ENCODE measurements at places on chromosomes 7 and 10. TPM values are rescaled to one million over a fixed set of nuclear protein-coding genes. Genes with fewer than 3 reads are reported as not detected.
A peak's percentile ranks its signal among the peaks of the same experiment; 100 is the strongest.

MYL10 gene
- not detected for total RNA-seq

- no peak for DNase-seq
Observed at GRCh38 chr7:44768628-44769371, 20.2 kb downstream of the ZMIZ2 start.

GRCh38 chr7:129494041-129494440 is 8.3 kb upstream of the SMKR1 start:
- DNase-seq: no peak

- no peak for DNase-seq
Observed at GRCh38 chr7:20395104-20395503, 64.4 kb downstream of the ITGB8 start.

DNA sequence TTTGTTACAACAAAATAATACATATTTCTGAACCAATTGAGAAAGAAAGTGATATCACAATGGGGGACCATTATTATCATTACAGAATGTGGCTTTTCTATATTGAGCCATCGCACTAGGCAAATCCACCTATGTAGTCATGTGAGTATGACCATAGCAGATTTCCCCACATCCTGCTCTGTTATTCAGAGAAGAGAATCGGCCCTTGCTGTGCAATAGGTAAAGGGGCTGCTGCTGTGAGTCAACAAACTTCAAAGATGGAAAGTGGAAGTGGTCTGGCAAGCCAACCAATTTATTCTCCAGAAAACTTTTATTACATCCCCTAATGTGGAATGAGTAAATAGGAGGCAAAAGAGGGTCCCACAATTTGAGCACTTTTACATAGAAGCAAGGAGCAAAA is 573.4 kb downstream of the ETV1 start:
- DNase-seq: no peak

RHOBTB1 gene
- total RNA-seq: 8.6 TPM

MINDY4 gene
- 26.3 TPM for total RNA-seq

DNA sequence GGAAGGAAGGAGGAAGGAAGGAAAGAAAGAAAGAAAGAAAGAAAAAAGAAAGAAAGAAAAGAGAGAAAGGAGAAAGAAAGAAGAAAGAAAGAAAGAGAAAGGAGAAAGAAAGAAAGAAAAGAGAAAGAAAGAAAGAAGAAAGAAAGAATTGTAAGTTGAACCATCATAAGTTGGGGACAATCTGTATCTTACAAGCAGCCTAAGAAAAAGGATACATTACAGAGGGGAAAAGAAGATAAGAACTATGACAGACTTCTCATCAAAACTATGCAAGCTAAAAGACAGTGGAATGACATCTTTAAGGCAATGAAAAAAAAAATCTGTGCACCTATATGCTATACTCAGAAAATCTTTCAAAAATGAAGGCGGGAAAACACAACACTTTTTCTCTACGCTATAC is 50.3 kb upstream of the SP4 start:
- DNase-seq: no peak

DNA sequence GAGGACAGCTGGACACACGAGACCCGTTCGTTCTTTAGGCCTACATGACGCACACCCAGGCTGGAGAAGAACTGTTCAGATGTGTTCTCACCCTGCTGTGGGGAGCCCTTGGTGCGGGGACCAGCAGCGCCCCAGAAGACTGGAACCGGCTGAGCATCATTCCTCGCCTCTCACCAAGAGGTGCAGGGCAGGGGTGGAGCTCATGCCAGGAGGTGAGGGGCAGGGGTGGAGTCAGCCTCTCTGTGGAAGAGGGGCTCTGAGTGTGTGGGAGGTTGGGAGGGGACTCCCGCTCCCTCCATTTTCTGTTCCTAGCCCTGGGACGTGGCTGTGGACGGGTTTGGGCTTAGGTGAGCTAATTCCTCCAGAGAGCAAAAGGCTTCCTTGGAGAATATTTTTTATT is 66.0 kb upstream of the SHH start:
- peak; percentile 40 for DNase-seq

DNA sequence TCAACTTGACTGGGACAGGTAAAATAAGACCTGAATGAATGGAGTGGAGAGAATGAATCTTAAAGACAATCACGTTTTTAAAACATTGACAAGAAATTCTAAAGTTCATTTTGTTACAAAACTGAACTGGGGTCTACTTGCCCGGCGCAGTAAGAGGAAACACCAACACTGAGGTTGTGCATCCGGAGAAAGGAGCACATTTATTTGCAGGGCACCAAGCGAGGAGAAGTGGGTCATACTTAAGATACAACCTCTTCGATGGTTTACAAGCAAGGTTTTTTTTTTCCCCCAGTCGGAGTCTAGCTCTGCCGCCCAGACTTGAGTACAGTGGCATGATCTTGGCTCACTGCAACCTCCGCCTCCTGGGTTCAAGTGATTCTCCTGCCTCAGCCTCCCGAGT is 3.4 kb upstream of the REPIN1 start:
- peak; percentile 19 for DNase-seq

DNA sequence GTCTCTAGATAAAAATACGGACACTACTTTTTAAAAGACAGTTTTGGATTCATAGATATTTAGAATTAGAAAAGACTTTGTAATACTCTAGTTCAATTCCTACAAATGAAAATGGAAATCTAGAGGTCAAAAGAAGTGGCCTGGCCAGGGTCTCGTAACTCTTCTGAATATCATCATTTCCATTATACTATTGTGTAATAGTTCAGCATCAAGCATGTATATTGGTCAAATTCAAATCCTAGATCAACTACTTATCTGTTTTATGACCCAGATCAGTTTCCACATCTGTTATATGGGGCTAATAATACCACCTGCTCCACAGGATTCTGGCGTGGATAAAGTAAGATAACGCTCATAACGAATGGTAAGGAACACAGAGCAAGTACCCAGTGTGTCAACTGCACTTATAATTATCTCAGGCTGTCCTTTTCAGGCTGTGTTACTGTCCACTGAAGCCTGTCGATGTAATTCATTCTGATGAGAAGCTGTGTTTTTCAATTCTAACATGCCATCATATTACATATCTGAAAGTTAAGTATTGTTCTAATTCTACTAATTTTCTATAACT is 54.3 kb downstream of the ARHGAP21 start:
- no peak for DNase-seq

UCMA gene
- not detected for total RNA-seq

ZKSCAN1 gene
- 30.7 TPM for total RNA-seq

PNLIPRP3 gene
- total RNA-seq: not detected

TAF3 gene
- total RNA-seq: 5.2 TPM

PWWP2B gene
- 7.7 TPM for total RNA-seq

GTF2IRD2 gene
- total RNA-seq: 22.2 TPM

AFAP1L2 gene
- 24.3 TPM for total RNA-seq

SFXN4 gene
- 26.5 TPM for total RNA-seq

HYAL4 gene
- not detected for total RNA-seq

- DNase-seq: peak; percentile 96
Observed at GRCh38 chr7:116524609-116525297, at the start of gene CAV1. TSS of gene CAV1 (plus strand) at chr7:116525036. CDS start at chr7:116525063, 27 bp downstream.

DNA sequence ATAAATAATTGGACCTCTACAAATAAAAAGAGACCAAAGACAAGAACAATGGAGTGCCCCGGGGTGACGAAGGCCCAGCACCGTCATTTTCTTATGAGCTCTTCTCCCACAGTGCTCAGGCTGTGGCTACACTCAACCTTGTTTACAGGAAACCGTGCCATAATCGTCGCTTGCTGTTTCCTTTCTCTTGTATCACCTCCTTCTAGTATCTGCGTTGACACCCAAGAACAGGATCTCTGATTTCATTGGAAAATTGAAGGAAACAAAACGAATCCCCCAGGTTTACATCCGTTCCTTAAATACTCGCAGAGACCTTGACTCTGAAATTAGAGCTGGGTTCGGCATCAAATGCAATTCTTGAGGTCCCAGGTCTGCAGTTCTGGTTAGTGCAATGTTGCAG is 1.7 kb upstream of the IGFBP3 start:
- no peak for DNase-seq

OR2AE1 gene
- not detected for total RNA-seq

CALCR gene
- not detected for total RNA-seq

DNA sequence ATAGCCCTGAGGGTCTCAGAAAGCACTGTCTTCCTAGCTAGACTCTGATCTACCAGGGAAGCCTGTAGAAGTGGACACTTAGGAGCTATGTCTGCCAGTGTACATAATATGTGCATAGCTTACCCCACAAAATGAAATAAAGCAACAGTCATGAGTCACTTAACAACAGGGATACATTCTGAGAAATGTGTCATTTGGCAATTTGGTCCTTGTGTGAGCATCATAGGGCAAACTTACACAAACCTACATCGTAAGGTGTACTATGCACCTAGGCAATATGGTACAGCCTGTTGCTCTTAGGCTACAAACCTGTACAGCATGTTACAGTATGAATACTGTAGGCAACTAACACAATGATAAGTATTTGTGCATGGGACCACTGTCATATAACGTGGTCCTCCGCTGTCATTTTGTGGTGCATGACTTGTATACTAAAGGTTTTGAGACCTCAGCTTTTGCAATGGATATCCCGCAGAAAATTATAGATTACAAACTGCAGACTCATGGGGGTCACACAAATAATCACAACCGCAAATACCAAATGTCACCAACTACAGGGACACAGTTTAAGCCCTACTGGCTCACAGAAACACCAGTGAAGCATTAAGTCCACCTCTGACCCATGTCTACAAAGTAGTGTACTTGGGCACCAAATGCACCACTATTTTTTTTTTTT is 1.7 kb downstream of the URGCP start:
- no peak for DNase-seq

DNA sequence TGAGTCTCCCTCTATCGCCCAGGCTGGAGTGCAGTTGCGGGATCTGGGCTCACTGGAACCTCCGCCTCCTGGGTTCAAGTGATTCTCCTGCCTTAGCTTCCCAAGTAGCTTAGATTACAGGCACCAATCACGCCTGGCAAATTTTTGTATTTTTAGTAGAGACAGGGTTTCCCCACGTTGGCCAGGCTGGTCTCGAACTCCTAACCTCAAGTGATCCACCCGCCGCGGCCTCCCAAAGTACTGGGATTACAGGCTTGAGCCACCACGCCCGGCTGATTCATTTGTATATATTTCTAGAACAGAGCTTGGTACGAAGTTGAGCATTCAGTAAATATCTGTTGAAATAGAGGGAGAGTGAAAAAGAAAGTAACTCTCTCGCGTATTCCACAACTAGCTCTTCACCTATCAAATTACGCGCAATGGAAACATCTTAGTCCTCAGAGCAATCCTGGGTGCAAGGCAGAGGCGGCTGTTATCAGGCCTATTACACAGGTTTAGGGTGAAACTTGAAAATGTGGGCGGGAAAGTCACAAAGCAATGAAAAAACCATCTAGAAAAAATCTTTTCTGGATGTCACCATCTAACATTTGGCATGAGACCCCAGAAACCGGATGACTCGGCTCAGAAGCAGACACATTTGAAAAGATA is 707 bp upstream of the GHITM start:
- no peak for DNase-seq

EGR2 gene
- 3.4 TPM for total RNA-seq

BEND7 gene
- 11.8 TPM for total RNA-seq

SLC26A3 gene
- 6.4 TPM for total RNA-seq

- peak; percentile 90 for DNase-seq
Observed at GRCh38 chr7:106056513-106057203, 55.5 kb downstream of the SYPL1 start.

GRCh38 chr7:105345003-105345402 is 43.7 kb downstream of the SRPK2 start:
- no peak for DNase-seq

DNA sequence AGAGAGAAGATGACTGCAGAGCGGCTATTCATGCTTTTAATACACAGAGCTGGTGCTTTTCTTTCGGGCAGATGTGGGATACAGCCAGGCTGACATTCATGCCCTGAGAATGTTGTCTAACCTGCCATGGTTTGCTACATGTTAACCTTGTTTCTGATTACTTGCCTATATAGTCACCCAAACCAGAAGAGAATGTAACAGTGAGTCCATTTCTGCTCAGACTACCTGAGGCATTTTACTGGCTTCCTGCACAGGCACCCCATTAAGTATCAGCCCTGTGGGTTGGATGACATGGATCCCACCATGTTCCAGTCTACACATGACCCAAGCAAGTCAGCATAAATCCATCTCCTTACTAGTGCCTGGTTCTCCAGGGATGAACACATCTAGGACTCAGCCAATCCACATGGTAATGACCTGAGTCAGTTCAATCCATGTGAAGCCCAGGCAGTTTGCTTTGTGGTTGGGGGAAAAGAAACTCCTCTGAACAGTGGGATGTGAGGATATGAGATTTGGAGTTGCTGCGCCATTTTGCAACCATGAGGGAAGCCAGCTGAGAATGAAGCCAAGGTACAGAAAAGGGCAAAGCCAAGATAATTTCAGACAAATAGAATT is 55.7 kb upstream of the MKX start:
- no peak for DNase-seq

DNA sequence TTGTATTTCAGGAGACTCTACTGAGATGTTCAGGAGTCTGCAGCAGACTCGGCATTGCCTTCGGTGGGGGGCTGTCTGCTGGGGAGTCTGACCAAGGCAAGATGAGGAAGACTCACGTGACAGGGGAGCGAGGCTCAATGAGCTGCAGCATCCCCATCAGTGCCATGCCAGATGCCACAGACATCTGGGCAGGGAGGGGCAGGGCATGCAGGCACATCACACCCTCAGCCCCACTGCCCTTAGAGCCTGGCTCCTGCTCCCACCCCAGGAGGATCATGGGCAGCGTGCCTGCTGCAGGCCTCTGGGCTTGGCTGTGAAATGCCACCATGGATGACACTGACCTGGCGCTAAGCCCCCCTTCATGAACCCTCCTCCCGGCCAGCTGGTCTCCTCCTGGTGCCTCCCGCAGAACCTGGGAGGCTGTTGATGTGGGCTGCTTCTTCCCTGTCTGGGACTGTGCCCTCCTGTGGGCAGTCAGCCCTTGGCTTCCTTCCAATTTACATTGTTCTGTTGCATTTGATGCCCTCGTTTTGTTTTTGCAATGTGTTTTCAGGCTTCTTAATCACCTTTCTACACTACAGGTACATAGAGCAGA is 235.0 kb downstream of the PAXIP1 start:
- DNase-seq: no peak

DNA sequence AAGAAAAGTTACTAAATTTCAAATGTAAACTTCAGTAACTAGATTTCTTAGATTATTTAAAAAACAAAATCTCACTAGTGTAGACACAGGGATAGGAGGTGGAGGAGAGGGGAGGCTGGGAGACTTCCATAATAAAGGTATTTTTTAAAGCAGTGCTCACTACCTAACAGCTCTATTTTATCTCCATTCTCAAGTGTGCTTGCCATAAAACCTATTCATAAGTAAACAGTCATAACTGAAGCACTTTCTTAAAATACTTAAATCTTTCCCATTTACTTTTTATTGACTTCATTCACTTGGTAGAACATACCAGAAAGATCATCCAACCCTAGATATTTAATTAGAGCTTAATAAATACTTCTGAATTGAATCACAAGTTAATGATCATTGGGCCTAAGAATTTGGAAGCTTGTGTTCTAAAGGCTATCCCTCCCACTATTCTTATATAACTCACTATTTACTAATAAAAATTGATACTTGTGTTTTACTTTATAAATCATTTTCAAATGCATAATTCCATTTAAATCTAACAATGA is 107.4 kb downstream of the SNX13 start:
- DNase-seq: no peak

GRCh38 chr7:103795107-103795506 is 194.4 kb downstream of the RELN start:
- no peak for DNase-seq

SLC13A1 gene
- not detected for total RNA-seq

- DNase-seq: no peak
Observed at GRCh38 chr10:49751216-49751615, 10.9 kb downstream of the OGDHL start.

- no peak for DNase-seq
Observed at GRCh38 chr7:152013230-152013629, 12.2 kb upstream of the GALNT11 start.

GRCh38 chr10:79022565-79023230 is 46.1 kb upstream of the ZMIZ1 start:
- peak; percentile 78 for DNase-seq

Measured in sigmoid colon (tissue), 7 donors.